CD4-positive, alpha-beta T cell treated with Interleukin-1 beta for 1 hour (primary cell): ENCODE measurements at places on chromosomes 16 and 17.

- no peak for DNase-seq
These were observed 56.4 kb downstream of the CNGB1 start for GRCh38 chr16:57914244-57915173.

DNA sequence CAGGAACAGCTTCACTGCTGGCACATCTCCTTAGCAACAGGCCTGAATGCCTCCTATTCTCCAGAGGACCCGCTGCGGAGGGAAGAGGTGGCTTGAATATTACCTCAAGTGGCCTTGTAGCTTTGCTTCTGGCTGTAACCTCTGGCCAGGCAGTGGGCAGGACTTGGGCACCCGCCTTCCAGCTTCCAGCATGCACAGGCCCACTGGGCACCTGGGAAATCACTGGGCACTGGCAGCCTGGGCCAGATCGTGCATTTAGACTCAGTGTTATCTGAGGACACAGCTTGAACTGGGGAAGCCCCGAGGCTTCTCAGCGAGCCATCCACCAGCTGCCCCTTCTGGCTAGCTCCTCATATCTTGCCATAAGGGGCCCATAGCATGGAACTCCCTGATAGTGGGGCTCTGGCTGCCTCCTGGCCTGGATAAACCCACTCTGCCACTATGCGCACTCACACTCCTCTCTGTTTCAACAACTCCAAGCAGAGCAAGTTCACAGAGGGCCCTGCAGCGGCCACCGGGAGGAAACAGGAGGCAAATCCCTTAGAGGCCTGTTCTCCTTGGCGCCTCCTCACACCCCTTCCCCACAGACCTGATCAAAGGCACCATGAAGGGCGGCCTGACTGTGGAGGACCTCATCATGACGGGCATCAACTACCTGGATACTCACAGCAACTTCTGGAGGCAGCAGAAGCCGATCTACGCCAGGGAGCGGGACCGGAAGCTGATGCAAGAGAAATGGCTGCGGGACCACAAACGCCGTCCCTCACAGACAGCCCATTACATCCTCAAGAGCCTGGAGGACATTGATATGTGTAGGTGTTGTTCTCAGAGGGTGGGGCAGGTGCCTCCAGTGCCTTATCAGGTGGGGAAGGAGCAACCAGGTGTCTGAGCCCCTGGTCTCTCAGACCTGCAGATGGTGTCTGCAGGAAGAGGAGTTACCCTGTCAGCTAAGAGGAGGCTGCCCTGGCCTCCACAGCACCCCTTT lies 7.8 kb downstream of the ODAD4 start:
- no peak for DNase-seq

GRCh38 chr17:51391982-51392654 lies 131.8 kb downstream of the UTP18 start:
- no peak for DNase-seq

DNA sequence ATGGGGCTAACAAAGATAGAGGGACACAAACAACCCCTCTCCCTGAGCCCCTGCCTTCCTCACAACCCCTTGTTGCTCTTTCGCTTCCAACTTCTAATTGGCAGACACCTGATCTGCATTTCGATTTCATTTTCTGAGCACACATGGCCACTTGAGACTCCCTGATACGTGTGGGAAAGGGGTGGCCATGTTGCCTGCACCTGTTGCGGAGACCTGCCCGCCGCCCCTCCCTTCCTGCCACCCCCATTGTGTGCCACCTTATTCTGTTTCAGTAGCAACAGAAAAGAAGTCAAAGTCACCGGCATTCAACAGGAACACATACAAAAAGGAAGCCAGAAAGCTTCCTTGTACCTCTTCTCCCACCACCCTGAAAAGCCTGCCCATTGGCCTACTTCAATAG lies 254.7 kb upstream of the SOX9 start:
- DNase-seq, result no peak

DNA sequence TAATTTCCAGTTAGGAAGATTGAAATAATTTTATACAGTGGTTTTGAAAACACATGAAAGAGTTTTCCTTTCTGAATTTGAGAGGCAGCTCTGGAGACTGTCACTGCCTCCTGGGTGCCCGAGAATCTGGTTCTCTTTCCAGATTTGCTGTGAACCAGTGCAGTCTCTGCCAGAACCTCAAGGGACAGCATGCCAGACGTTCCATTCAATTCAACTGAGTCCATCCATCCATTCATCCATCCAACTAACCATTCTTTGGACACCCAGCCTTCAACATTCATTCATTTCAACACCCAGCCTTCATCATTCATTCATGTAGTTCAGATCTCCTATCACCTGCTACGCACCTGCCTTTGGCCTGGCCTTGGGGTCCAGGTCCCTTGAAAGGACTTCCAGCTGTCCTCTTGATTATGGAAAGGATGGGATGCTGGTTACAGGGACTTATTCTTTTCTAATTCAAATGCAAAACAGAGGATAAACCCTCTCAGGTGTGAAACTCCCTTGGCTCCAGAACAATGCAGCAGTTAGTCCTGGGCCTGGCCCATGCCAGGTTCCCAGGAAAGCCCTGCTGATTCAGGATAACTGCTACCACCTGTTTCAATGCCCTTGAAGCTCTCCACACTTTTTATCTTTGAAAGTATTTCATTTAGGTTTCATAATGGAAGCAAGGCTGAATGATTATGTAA lies 68.7 kb downstream of the WSCD1 start:
- no peak for DNase-seq
